Fibroblast of mammary gland (primary cell): ENCODE measurements at places on chromosomes 3 and 15.

DNA sequence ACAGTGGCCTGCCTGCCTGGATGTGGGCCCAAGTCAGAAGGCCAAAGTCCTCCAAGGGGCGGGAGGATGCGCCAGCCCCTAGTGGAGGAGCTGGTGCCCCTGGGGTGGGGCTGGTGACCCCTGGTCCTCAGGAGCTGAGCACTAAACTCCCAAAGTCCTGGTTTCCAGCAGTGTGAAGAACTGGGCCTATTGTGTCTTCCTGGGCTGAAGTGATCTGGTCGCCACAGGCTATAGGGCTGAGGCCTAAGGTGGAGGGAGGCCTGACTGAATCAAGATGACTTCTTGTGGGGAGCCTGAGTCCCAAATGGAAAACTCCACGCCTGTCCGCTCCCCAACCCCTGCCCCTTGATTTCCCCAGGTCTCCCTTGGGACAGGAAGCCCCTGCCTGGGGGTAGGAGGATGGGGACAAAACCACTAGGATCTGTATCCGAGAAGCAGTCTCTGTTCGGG is 753 bp upstream of the FES start:
- DNase-seq, result no peak

DNA sequence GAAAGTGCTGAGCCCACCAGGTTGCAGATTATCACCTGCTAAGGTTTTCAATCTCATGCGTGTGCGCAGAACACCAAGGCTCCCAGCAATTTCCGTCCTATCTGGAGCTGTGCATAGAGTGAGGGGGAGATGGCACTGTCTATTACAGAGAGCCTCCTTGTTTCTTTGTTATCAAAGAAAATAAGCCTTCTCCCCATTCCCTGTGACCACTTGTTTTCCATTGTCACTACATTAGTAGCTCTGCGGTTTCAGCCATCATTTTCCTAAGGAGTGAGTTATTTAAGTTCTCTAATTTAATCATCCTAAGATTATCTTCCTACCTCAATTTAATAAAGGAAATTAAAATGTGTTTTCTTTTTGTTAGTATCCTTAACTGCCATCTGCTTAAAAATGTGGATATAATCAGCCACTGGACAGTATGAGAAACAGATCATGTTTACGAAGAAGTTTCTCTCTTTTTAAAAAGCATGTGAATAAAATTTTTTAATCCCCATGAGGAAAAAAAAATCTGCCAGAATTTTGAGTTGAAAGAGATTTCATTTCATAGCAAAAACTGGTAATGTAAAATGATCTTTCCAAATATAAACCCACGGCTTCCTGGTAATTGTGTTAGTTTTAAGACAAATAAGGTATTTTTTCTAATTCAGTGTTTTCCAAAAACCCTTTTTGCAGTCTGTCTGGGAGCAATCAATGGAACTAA is 172.3 kb upstream of the UBE2E1 start:
- DNase-seq, result no peak

GRCh38 chr15:97899981-97900380 is 60.5 kb upstream of the ARRDC4 start:
- DNase-seq, result no peak

DNA sequence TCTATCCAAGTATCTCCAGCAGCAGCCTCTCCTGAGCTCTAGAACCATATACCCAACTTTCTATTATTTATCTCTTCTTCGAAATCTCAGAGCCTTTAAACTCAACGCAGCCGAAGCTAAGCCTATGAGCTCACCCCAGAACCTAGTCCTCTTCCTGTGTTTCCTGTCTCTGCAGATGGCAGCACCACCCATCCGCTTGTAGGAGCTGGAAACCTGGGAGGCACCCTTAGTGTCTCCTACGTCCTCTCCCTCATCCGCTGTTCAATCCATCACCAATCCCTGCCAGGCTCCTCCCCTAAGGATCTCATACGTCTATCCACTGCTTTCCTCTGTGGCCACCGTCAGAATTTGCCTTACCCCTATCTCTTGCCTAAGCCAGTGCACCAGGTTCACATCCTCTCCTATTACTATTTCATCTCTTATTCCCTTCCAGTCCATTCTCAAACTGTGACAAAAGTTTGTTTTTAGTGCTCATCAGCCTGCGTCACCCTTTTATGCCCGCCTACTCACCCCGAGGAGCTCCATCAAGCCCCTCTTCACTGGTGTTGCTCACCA is 9.6 kb downstream of the VGLL4 start:
- DNase-seq, result peak; percentile 59

GRCh38 chr3:8702560-8702959 is 31.0 kb upstream of the CAV3 start:
- DNase-seq, result no peak

GRCh38 chr3:78875436-78875835 is 892.4 kb downstream of the ROBO1 start:
- DNase-seq, result no peak

DNA sequence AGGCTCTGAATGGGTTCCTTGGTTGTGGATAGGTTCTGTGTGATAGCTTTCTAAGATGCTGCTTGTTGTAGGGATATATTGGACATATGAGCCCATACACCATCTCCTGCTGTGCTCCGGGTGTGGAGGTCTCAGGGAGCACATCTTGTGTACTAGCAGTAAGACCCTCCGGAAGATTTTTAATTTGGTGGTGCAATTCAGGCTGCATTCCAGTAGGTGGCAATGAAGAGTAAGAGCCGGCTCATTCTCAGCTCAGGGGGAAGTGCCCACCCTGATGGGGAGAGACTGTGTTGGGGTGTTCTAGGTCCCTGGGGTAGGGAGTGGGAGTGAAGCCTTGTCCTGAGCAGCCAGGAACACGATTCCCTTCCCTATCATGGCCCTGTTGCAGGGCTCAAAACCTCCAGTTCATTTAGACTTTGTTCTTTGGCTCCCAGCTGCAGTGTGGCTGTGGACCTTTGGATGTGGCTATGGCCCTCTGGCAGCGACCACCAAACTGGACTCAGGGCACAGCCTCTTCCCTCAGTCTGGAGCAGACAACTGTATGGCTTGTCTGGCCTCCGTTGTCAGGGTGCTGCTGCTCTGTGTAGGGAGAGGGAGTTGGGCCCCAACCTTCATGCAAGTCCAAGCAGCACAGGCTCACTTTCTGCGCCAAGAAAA is 104.7 kb downstream of the UNC13C start:
- peak; percentile 11 for DNase-seq

DNA sequence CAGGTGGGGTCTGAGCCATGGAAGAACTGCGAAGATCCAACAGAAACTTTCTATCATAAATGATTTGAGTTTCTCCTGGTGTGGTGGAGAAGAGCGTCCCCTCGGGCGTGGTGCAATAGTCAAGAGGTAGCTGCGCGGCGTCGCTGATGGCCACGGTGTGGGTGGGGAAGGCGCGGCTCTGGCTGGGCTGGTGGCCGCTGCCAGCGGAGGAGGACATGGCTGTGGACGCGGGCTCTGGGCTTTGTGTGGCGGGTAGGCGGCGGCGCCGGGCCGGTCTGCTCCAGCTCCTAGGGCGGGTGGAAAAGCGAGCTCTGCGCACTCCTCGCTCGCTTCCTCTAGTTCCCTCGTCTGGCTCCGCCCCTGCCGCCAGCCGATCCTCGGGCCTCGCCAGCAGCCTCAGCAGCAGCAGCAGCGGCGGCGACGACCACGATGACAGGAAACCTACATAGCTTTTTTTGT is 5.9 kb downstream of the STARD9 start:
- DNase-seq, result peak; percentile 62

- DNase-seq, result no peak
These were observed 19.4 kb downstream of the NEK10 start for GRCh38 chr3:27349832-27350231.

GRCh38 chr15:83955806-83956265 is 279.7 kb upstream of the GOLGA6L4 start:
- no peak for DNase-seq

DNA sequence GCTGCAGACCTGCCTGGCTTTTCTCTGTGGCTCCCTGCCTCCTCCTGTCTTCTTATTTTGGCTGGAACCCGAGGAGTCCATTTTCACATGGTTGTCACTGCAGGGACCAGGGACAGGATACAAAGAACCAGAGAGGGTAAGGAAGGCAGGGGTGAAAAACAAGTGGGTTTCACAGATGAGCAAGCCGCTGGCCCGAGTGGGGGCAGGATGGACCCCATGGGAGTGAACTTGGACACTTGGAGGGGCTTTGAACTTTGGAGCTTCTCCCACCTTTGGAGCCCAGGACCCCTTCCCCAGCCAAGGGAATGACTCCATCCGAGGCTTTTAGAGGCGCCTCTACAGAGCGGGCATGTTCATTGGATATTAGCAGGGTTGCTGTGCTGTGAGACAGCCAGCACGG is 26.9 kb upstream of the ADCY5 start:
- DNase-seq, result no peak

- no peak for DNase-seq
These were observed 35.1 kb upstream of the SNTN start for GRCh38 chr3:63617391-63617790.

DNA sequence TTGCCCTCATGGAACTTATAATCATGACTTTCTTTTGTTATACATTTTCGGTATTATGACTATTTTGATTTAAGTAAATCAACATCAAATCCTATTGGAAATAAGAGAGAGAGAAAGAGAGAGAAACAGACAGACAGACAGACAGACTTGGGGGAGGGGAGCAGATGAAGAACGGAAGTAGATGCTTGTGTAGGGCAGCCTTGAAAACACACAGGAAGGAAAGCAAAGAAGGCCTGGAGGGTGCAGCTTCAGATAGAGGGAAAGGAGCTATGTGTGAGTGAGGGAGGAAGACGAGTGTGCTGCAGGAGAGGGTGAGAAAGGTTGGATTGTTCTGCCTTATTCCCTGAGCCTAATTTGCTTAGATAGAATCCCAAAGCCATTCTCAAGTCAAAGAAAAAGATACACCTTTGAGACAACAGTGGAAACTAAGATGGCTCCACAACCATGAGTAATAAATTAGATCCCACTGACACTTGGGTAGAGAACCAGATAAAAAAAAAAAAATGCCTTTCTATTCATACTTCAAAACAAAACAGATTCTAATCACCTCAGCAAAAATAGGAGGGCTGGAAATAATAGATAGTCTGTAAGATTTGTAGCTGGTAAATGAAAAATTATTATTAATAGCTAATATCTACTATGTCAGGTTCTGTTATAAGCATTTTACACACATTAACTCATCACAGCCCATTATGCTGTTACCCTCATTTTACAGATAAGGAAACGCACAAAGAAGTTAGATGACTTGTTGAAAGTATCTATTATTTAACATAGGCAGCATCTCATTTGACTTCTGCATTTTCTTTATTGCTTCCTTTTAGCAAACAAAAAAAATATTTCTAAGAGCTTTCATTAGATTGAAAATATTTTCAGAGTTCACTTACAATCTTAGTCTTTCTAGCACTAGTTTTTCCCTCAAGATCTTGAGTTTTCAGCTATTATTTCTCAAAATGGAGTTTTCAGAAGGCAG is 214.1 kb downstream of the TNIK start:
- DNase-seq, result no peak

DNA sequence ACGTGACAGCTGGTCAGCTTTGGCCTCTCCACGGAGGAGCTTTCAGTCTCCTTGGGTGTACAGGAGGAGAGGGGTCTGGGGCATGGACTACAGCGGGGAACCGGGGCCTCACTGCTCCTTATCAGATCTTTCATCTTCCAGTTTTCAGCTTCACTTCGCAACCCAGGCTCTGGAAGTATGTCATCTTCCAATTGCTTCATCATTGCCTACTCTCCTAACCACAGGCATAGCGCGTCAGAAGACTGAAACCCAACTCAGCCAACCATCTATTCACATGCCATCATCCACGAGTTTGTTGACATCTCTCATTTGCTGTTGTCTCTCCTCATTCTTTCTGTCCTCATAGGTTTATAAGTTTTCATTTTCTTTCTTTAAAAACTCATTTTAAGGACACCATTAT is 119.5 kb downstream of the MYLK start:
- no peak for DNase-seq

DNA sequence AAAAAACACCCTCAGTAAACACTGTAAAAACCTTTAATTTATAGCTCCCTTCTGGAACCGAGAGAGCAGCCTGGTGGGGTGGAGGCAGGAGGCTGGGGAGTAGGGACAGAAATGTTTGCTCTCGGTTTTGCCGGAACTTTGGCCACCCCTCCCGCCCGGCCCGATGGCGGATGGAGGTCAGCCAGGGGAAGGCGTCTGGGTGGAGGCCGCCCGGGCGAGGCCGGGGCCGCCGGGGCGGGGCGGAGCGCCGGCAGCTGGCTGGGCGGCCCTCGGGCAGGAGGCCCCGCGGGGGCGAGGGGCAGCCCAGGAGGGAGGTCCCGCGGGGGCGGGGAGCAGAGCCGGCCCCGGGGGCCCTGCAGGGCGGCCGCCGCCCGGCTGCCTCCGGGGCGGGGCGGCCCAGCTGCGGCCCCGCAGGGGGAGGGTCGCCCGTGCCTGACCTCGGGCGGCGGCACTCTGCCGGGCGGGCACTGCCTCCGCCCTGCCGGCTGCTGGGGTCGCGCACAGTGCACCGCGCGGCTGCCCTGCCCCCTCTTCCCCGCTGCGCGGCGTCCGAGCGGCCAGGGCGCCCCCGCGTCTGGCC is 829 bp upstream of the SKIL start:
- DNase-seq, result peak; percentile 71

- no peak for DNase-seq
These were observed 43.4 kb downstream of the ESYT3 start for GRCh38 chr3:138477801-138478200.

DNA sequence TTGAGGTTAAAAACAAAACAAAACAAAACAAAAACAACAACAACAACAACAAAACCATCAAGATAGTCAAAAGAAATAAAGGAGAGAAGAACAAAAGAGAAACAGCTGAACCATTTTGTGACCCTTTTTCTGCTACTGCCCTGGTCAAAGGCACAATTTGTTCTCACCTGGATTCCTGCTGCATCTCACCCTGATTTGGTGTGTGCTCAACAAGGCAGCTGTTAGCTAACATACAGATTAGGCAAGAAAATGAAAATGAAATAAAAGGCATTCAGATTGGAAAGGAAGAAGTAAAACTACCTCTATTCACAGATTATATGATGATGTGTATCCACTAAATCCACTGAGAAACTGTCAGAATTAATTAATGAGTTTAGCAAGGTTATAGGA is 28.7 kb upstream of the XIRP1 start:
- no peak for DNase-seq

GRCh38 chr3:184360929-184361531 is 375 bp downstream of the CLCN2 start:
- no peak for DNase-seq

- DNase-seq, result no peak
These were observed 17.5 kb downstream of the PIK3R4 start for GRCh38 chr3:130729154-130729553.

DNA sequence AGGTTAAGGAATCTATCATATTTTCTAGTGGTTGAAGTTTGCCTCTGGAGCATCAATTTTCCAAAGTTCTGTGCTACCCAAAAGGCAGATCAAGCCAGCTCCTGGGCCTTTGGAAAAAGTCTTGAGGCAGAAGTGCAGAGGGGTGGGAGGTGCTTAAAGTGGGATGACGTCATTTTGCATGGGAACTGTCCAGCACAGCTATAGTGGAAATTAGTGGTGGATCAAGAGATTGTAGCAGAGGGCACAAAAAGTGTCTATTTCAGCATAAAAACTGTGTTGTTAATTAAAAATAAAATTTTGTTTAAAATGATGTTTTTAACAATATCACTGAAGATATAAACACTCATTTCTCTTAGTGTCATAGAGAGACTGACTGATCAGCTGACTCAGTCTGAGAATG is 221.9 kb downstream of the LRRN1 start:
- DNase-seq, result no peak
